ENCODE measurements at places on chromosomes 16 and 17.

DNA sequence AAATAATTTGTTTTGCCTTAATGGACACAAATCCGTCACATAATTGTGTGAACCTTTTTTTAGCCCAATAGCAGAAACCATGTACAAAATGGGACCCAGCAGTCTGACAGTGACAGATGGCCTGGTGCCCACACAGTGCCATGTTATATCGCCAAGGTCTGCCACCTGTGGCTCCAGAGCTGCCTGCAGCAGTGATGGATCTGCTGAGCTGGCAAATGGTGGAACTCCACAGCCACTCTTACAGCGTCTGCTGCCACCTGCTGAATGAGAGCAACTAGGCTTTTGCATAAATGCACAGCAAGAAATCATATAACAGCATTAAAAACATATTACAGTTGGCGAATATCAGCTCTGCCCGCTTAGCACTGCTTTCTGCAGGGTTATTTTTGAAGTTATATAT lies 59.4 kb downstream of the NUP93 start:
- peak; percentile 13 for DNase-seq

GRCh38 chr17:628089-628941 lies 86.3 kb downstream of the VPS53 start:
- no peak for DNase-seq

GRCh38 chr17:38742411-38743308 lies 5.5 kb downstream of the PCGF2 start:
- no peak for DNase-seq

- DNase-seq = no peak
Measured at GRCh38 chr17:37825851-37826250, 81.0 kb upstream of the HNF1B start.

GRCh38 chr16:57576429-57576870 lies 34.0 kb downstream of the ADGRG5 start:
- DNase-seq = no peak

- DNase-seq = no peak
Measured at GRCh38 chr16:66906916-66907836, 11.5 kb downstream of the CDH16 start.

GRCh38 chr17:1035546-1036170 lies 38.7 kb downstream of the TIMM22 start:
- DNase-seq = no peak

DNA sequence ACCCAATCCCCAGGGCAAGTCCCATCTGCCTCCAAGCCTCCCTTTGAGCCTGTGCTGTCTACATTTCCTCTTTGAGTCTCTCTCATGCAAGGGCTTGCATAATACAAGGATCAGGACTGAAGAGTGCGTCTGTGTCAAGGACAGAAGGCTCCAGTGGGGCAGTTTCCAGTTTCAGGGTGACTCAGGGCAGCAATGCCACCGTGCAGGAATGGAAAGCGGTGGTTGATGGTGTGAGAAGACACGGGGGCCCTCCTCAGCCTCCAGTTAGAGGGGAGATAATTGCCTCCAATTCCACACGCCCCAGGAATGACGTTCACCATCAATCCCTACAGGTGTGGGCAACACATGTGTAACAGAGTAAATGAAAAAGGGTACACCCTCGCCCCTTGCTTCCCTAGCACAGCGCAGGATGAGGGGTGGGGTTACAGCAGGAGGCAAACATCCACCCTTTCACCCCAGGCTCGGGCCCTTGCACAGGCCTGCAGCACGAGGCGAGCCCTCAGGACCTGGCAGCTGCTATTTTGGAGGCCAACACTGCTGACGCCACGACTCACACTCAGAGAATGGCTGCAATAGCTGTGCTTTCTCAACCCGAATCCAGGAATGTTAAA lies 24.8 kb upstream of the SLC25A19 start:
- peak; percentile 40 for DNase-seq

DNA sequence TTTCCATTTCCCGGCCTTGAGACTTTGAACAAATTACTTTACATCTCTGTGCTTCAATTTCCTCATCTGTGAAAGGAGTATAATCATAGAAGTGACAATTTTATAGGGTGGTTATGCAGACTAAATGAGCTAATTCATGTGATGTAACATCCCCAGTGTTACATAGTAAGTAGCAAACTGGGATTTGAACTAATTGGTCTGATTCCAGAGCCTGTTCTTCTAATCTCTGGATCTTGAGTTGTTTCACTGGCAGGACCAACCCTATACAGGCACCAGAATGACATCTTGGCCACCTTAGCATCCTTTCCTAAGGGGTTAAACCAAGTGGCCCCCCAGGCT lies 77.7 kb downstream of the AATF start:
- DNase-seq = no peak

DNA sequence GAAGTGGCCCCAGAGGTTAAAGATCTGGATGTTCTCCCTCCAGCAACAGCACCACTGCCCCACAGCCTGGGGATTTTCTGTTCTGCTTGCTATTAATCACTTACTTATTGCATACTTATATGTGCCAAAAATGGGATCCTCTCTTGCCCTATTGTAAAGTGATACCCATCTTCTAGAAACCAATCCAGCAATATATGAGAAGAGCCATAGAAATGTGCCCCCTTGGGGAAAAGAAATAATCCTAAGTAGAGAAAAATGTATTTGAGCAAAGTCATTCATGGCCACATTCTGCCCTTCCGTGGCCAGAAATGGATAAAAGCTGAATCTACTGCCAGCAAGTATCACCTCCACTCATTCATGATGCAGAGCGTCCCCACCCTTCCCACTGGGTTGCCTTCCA lies 20.9 kb downstream of the SOST start:
- no peak for DNase-seq

- no peak for DNase-seq
Measured at GRCh38 chr16:47475786-47476185, 14.7 kb downstream of the PHKB start.

DNA sequence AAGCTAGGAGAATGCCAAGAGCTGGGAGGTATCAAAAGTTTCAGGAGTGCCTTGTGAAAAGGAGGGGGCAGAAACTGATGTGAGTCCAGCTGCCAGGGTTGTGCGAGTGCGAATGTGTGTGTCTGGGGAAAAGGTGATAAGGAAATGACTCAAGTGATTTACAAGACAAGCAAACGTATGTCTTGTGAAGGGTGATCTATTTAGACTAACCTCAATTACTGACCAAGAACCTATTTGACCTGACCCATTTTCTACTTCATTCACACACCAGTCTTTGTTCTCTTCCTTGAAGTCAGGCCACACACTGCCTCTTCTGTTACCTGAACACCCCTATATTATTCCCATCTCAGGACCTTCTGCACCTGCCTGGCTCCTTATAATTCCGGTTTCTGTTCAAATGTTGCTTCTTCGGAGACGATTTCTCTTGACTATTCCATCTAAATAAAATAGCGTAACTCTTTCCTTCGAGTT lies 1.0 kb downstream of the GDE1 start:
- peak; percentile 10 for DNase-seq

DNA sequence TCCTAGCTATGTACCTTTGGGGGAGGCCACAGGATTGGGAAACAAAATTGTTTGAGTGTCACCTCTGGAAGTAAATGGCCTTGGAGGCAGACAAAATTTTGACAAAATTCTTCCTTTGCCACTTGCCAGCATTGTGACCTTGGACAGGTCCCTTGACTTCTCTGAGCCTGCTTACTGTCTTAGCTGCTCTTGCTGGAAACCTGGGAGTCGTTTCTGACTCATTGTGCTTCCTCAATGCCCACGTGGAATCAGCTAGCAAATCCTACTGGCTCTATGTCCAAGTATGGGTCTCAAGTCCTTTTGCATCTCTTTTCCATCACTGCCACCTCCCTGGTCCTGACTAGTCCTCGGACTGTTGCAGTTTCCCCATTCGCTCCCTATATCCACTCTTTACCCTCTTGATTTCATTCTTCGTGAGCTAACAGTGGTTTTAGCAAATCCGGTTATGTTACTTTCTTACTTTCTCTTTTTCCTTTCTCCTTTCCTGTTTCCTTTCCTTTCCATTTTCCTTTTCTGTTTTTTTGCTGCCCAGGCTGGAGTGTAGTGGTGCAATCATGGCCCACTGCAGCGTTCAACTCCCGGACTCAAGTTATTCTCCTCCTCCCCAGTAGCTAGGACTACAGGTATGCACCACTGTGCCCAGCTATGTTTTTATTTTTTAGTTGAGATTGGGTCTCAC lies 68.1 kb upstream of the LGALS9 start:
- DNase-seq = no peak

- DNase-seq = no peak
Measured at GRCh38 chr16:89275284-89275584, 57.7 kb downstream of the ZNF778 start.

DNA sequence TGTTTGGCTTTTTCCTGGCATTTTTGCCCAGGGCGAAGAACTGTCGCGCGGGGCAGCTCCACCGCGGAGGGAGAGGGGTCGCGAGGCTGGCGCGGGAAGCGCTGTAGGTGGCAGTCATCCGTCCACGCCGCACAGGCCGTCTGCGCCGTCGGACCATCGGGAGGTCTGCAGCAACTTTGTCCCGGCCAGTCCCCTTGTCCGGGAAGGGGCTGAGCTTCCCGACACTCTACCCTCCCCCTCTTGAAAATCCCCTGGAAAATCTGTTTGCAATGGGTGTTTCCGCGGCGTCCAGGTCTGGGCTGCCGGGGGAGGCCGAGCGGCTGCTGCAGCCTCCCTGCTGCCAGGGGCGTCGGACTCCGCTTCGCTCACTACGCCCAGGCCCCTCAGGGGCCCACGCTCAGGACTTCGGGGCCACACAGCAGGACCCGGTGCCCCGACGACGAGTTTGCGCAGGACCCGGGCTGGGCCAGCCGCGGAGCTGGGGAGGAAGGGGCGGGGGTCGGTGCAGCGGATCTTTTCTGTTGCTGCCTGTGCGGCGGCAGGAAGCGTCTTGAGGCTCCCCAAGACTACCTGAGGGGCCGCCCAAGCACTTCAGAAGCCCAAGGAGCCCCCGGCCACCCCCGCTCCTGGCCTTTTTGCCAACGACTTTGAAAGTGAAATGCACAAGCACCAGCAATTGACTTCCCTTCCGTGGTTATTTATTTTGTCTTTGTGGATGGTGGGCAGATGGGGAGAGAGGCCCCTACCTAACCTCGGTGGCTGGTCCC lies 2.3 kb upstream of the CBX4 start:
- no peak for DNase-seq

GRCh38 chr16:53433509-53433908 lies 762 bp upstream of the RBL2 start:
- DNase-seq = no peak

DNA sequence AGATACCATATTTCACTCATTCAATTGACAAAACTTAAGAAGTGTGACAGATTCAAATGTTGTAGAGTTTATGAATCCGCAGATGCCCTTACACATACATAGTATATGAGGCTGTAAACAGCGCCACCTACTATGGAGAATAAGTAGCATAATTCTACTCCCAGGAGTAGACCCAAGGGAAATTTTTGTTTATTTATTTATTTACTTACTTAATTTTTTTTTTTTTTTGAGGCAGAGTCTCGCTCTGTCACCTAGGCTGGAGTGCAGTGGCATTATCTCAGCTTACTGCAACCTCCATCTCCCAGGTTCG lies 35.5 kb downstream of the GAN start:
- no peak for DNase-seq

- DNase-seq = no peak
Measured at GRCh38 chr17:2709183-2709661, 2.3 kb downstream of the CLUH start.

DNA sequence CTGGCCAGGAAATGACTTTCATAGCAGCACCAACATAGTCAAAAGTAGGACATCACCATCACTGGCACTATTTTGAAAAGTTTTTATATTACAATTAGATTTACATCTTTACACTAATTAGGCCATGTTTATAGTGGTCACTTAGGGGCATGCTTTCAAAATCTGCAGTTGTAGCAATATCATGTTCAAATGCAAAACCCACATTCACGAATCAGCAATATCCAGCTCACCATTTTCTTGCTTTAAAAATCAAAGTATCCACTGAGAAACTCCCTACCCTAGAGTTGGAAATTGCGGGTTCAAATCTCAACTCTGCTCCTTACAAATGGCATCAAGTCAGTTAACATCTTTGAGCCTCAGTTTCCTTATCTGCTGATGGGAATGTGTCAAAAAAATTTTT lies 237.4 kb downstream of the ZFHX3 start:
- DNase-seq = no peak

- DNase-seq = no peak
Measured at GRCh38 chr17:4833941-4834680, 971 bp downstream of the MINK1 start.

- DNase-seq = no peak
Measured at GRCh38 chr16:3587547-3588110, 10.4 kb upstream of the NLRC3 start.

DNA sequence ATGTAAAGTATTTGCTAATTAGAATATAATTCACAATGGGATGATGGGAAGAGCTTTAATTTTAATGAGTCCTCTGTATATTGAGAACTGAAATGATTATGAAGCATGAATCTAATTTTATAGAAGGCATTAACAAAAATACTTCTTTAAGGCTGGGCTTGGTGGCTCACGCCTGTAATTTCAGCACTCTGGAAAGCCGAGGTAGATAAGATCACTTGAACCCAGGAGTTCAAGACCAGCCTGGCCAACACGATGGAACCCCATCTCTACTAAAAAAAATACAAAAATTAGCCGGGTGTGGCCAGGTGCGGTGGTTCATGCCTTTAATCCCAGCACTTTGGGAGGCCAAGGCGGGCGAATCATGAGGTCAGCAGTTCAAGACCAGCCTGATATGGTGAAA lies 12.0 kb downstream of the CDK12 start:
- no peak for DNase-seq

DNA sequence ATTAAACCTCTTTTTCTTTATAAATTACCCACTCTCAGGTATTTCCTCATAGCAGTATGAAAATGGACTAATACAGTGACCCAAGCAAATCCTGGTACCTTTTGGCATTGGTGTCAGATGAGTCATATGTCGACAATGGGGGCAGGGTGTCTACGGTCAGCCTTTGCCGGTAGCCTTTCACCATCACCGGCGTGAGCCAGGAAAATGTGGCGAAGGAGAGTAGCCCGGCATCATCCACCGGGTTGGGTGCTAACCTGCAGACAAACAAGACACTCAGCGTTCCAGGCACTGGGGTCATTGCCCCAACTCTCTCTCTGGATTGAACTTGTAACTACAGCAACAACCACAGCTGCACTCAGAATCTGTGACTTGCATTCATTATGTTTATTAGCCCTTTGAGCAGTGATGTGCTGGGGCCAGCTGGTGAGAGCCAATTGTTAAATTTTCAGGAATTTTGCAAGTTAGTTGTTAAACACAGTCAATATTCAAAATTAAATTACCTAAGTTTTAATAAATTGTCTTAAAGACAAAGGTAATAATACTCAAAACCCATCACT lies 11.9 kb downstream of the ABCC12 start:
- no peak for DNase-seq

GRCh38 chr17:31997005-31997404 lies 10.2 kb upstream of the LRRC37B start:
- DNase-seq = no peak

DNA sequence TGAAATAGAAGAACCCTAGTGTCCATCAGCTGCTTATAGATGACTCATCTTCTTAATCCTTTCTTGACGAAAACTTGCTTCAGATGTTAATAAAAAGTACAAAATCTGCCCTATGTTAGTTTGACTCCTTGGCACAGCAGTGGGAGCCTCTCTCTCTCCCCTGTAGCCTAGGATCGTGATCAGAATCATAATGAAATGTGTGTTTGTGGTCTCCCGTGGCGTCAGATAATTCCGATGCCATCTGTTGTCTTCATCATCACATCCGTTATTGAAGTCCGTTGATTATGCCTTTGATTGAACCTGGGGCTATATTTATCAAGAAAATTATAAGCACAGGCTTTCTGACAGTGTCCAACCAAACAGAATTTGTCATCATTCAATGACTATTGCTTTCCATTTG lies 102.5 kb downstream of the BMERB1 start:
- DNase-seq = no peak

- DNase-seq = no peak
Measured at GRCh38 chr17:30337393-30337999, 3.6 kb upstream of the TMIGD1 start.

- DNase-seq = no peak
Measured at GRCh38 chr17:57574040-57574513, 171.0 kb downstream of the CCDC182 start.

Data from GF-D8 (cell line).